ENCODE measurements at places on chromosomes 16 and 17. TPM values are rescaled to one million over a fixed set of nuclear protein-coding genes. Genes with fewer than 3 reads are reported as not detected.

DNA sequence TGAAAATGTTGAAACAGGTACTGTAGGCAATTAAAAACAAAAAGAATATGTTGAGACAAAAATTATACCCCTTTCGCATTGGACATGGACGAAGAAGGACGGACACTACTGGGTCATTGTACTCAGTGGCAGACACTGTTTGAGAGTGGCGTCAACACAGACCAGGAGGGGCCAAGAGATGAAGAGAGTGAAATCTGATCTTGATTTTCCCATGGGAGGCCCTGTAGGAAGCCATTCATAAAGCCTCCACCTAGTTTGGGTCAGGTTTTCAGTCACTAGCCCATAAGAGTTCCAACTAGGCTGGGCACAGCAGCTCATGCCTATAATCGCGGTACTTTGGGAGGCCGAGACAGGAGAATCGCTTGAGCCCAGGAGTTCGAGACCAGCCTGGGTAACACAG, 23.6 kb upstream of the SMURF2 start:
- no peak for DNase-seq

- no peak for DNase-seq
Observed at GRCh38 chr17:74128456-74129211, 74.8 kb upstream of the RPL38 start.

The HLF gene
- total RNA-seq: 9.9 TPM

The CASKIN1 gene
- 0.09 TPM for total RNA-seq

DNA sequence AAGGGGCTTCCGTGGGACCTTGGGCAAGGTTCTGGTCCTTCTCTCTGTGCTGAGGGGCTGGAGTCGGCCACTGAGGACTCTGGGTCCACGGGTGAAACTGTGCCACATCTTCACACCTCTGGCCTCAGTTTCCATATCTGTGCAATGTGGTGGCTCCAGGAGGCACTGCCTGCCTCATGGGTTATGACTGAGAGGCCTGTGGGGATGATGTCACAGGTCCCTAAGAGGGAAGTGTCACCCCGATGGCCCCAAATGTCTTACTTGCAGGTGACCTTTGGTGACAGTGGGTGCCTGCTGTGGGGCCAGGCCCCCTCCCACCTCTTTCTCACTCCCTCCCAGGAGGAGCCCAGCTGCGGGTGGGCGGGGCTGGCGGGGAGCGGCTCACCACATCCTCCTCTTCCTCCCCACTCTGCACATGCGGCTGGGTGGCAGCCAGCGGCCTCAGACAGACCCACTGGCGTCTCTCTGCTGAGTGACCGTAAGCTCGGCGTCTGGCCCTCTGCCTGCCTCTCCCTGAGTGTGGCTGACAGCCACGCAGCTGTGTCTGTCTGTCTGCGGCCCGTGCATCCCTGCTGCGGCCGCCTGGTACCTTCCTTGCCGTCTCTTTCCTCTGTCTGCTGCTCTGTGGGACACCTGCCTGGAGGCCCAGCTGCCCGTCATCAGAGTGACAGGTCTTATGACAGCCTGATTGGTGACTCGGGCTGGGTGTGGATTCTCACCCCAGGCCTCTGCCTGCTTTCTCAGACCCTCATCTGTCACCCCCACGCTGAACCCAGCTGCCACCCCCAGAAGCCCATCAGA, at the start of gene IL21R:
TSS of gene IL21R (plus strand) at position 407 of the 801 bp plus-strand sequence. CDS start 27,898 bp downstream, outside the sequence.
- DNase-seq: peak; percentile 64

GRCh38 chr16:29107299-29107698, 122.4 kb downstream of the LAT start:
- DNase-seq: peak; percentile 58

GRCh38 chr16:20614186-20615141, 38.3 kb upstream of the ACSM2B start:
- DNase-seq: peak; percentile 61

The MYH10 gene
- total RNA-seq: 73.4 TPM

The SNN gene
- 19.7 TPM for total RNA-seq

- peak; percentile 76 for DNase-seq
Observed at GRCh38 chr16:57824888-57825287, 22.6 kb upstream of the KIFC3 start.

DNA sequence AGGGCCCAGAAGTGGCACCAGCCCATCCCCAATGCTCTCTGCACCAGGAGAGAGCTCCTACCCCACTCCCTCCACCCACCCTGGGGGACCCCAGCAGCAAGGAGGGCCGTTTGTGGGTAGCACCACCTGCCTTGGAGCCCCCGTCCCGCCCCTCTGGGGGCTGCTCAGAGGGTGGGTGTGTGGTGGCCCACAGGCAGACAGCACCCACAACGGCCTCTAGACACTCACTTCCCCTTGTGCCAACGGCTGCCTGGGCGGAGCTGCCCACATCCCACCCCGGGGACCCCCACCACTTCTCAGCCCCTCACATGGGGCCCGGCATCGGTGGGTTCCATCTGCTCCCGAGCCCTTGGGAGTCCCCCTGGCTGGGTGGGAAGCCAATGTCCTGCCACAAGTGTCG, 33.3 kb downstream of the BAHCC1 start:
- no peak for DNase-seq

DNA sequence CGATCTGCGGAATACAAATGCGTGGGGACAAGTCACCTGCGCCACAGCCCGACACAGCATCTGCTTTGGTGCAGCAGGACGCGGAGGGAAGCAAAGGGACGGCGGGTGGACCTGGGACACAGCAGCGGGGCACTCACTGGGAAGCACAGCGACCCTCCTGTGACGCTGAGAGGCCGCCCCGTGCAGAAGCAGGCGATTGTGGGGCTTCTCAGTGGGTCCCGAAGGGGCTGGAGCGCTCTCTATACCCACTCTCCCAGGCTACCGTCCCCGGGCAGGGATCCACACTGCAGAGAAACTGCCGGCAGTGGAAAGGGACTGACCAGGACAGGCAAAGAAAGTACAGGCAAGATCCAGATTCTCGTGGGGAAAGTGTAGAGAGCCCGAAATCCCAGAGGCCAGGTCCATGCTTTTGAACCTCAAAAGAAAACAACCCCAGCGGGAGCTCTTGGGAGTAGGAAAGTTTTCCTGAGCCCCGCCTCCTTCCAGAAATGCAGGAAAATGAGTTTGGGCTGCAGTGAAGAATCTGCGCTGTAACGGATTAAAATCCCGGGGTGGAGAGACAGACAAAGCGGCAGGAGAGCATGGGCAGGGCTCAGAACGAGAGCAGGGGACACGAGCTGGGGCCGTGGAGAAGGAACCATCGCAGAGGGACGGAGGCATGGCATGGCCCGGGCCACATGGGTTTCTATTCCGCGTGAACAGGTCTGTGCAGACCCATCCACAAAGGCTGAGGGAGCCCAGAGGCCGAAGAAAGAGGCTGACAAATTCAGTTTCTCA, 12.7 kb downstream of the COX4I1 start:
- no peak for DNase-seq

DNA sequence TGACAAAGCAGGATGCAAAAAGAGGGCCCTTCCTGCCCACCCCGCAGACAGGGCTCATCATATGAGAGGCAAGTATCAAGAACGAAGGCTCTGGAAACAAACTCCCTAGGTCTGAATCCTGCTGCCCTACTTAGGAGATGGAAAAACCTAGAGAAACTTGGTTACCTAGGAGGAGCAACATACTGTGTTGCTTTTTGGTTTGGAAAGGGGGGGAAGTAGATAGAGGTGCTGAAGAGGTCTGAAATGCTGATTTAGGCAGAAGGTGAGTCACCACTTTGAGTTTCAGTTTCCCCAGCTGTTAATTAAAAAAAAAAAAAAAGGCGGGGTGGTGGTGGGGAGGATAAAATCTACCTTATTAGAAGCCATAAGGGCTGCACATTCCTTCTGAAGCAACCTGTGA, 1.5 kb downstream of the N4BP1 start:
- DNase-seq: no peak

- no peak for DNase-seq
Observed at GRCh38 chr16:84735849-84736586, 36.2 kb downstream of the USP10 start.
